ENCODE measurements at places on chromosomes 1 and 21.
A peak's percentile ranks its signal among the peaks of the same experiment; 100 is the strongest.

DNA sequence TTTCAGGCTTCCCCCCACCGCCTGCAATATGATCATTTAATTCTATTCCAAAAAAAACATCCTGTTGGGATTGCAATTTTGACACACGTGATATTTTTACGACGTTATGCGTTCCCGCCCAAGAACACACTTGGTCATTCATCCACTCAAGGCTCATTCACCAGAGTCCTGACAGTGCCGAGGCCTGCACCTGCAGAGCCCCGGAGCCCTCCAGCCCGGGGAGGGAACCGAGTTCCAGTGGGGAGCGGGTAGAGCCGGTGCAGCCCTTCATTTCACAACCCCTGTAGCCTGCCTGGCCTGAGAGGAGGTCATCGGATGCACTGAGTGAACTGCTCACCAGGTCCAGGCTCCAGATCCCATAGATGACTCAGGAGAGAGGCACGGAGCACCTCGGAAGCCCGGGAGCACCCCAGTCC, 156.0 kb upstream of the BACE2 start:
- no peak for DNase-seq

GRCh38 chr1:237799762-237800474, 90.8 kb downstream of the ZP4 start:
- DNase-seq = peak; percentile 3

GRCh38 chr1:199553104-199553503, 474.4 kb upstream of the NR5A2 start:
- DNase-seq = no peak

DNA sequence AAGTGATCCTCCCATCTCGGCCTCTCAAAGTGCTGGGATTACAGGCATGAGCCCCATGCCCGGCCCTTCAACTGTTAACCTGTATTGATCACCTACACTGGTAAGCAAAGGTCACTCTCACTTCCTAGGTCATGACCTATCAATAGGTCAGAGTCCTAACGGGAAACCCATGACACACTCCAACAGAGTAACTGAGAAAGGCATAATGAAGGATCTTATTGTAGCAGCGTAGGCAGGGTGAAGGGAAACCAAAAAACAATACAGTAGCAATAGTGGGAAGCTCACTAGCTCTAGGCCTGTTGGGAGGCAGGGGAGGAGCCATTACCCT, 19.5 kb upstream of the IFNAR1 start:
- DNase-seq = no peak

DNA sequence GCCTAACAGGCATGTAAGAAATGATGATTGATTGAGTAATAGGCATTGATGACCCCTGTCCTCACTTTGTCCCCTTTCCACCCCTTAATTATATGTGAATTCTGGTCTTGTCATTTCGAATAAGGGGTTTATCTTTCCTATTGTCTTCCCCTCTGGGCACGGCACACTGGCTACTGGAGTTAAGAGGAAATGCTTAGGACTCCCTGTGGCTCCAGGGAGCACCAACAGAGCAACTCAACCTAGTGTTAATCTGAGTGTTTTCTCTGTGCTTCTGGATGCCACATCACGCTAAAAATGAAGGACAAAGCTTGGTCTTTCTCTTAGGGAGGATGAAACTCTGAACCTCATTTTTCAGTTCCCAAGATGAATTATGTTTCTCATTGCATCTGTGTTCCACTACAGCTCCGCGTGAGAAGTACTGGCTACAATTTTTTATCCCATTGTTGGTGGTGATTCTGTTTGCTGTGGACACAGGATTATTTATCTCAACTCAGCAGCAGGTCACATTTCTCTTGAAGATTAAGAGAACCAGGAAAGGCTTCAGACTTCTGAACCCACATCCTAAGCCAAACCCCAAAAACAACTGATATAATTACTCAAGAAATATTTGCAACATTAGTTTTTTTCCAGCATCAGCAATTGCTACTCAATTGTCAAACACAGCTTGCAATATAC, 5.3 kb downstream of the FCER1A start:
- no peak for DNase-seq

- no peak for DNase-seq
Measured at GRCh38 chr1:54359393-54360162, 46.6 kb downstream of the SSBP3 start.

DNA sequence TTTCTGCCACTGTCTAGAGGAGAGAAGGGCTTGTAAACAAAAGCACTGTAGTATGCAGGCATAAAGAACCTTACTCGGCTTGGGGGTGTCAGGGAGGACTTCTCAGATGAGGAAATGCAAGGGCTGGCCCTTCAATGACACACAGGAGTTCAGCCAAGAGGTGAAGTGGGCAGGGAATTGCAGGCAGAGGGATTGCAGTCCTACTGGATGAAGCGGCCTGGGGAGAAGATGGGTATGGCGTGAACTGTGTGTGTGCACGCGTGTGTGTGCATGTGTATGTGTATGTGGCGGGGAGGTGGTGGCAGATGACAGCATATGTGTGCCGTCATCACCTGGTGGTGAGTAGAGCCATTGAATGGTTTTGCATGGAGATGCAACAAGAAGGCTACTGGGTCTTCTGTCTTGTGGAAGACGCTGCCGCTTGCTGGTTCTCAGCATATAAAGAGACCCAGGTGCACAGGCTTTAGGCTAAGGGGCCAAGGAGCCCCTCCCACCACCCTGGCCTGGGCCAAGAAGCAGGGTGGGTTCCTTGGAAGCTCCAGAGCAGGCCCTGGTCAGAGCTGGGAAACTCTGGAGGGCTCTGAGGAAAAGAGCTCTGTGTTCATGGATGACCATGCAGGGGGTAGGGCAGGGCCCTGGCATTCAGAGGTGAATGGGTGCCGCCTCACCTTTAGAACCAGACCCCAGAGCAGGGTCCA, 4.1 kb upstream of the EPS8L3 start:
- DNase-seq = no peak

- no peak for DNase-seq
Measured at GRCh38 chr21:38243732-38244406, 12.9 kb upstream of the KCNJ15 start.

DNA sequence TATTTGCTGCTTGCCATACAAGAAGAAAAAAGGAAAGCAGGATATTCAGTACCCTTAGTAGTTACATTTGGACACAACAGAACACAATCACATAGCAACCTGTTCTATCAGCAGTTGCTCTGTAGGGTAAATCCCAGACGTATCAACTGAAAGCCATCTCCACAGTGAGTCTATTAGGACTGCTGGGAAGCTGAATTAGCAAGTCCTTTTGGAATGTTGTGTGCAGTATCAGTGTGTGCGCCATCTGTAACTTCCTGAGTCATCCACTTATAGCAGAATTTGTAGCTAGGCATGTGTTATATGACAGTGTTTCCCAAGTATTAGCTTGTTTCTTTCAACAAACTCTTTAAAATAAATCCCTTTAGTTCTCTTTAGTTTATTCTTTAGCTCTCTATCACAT, 21.3 kb downstream of the CCDC30 start:
- no peak for DNase-seq

- DNase-seq = no peak
Measured at GRCh38 chr1:217012659-217013058, 289.4 kb upstream of the ESRRG start.

- DNase-seq = peak; percentile 13
Measured at GRCh38 chr1:54117815-54118563, 34.8 kb downstream of the CDCP2 start.

GRCh38 chr1:223811634-223812101, 34.1 kb downstream of the TP53BP2 start:
- no peak for DNase-seq

DNA sequence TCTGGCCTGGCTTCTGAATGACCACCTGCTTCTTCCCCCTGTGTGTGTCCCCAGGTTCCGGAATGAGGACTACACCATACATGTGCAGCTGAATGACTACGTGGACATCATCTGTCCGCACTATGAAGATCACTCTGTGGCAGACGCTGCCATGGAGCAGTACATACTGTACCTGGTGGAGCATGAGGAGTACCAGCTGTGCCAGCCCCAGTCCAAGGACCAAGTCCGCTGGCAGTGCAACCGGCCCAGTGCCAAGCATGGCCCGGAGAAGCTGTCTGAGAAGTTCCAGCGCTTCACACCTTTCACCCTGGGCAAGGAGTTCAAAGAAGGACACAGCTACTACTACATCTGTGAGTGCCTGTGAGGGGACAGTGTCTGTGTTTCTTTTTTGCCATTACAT, 3.6 kb downstream of the EFNA1 start:
- no peak for DNase-seq

DNA sequence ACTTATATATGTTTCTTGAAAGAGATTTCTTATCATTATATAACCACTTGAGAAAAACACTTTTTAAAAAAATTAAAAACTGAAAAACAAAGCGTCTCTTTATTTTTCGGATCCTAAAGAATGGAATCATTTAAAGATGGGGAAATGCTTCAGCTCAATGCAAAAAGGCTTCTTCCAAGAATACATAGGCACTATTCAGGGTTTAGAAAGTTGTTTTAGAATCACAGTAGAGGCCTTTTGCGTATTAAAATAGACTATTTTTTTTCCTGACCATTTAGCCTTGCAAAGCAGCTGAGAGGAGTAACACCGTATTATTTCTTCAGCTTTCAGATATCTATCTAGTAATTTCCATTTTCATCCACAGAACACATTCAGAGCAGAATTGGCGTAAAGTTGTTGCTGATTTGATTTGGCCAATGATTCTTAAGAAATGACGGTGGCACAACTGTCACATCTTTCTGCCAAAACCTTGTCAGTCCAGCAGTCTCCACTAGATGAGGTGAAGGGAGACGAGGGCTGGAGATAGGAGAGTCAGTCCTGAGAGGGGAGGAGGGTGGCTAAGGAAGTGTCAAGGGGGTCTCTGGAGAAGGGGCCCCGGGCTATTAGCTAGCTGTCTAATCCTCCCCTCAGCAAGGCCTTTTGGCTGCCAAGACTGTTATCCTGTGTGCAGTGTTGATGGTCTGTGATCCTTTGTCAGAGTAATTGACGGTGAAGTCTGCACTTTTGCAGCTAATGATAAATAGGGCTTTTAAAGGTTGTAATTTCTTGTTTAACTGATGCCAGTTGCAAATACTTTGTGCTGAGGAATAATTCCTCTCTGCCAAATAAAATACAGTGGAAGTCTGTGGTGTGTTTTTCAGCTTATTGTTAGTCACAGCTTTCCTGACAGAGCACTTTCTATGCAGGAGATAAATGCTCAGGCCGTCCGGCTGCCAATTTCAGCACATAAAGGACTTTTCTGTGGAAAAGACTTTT, 34.7 kb downstream of the PRRX1 start:
- peak; percentile 25 for DNase-seq

DNA sequence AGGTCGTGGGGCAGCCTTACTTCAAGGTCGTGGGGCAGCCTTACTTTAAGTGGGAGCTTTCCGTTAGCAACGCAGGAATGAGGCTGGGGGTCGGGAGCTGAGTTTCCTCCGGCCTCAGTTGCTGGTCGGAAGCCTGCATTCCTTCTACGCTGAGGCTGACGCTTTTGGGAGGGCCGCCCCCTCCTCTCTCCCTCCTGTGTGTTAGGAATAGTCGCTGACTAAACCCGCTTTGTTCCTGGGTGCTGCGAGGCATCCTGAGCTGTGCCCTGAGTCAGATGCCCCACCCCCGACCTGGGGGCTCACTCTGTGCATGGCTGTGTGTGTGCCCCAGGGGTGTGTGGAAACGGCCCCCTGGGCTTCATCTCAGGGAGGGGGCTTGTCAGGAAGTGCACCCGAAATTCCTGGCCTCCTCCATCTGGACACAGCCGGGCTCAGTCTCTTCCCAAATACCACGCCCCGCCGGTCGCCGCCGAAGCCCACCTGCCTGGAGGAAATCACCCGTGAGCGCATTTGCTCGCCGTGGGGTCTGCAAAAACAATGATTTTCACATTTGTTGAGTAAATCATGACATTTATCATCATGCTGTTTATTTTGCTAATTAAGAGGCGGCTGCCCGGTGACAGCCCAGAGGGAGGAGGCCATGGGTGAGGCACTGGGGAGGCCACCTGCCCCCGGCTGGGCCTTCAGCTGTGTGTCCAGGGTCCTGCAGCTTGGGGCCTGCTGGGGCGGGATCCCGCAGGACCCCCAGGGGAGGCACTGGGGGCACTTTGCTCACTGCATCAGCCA, 121.4 kb downstream of the PRDM16 start:
- no peak for DNase-seq

DNA sequence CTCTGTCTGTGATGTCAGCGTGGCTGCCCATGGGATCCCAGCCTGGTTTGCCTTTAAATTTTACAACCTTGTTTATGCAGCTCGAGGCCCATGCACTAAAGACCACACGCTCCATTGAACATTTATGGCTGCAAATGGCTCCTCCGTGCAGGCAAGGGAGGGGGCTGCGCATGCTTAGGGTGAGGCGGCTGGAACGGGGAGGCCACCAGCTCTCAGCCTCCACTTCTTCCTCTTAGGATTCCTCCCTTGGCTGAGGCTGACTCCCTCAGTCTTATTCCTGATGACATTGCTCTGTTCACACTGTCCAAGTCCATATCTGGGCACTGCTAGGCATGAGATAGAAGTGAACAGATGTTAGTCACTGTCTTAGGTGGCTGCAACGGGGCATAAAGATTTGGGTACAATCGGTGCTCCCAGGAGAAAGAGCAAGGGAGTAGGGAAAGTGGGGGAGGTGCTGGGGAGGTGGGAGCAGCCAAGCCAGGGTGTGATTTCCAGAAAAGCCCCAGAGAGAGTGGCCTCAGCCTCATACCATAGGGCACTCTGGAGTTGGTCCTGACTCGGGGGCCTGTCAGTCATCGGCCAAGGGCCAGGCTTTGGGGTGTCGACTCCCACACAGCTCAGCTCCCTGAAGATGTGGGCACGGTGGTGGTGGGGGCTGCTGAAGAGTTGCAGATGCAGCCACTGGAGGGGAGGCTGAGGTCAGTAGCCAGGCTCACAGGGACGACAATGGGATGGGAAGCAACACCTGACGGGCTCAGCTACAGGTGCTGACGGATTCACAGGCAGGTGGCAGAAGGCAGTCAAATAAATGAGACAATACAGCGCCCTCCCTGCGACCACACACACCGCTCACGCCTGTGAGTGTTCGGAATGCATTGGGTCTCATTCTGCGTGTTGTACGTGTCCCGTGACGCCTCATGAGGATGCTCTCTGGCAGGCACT, 37.3 kb upstream of the ACTL8 start:
- DNase-seq = no peak

DNA sequence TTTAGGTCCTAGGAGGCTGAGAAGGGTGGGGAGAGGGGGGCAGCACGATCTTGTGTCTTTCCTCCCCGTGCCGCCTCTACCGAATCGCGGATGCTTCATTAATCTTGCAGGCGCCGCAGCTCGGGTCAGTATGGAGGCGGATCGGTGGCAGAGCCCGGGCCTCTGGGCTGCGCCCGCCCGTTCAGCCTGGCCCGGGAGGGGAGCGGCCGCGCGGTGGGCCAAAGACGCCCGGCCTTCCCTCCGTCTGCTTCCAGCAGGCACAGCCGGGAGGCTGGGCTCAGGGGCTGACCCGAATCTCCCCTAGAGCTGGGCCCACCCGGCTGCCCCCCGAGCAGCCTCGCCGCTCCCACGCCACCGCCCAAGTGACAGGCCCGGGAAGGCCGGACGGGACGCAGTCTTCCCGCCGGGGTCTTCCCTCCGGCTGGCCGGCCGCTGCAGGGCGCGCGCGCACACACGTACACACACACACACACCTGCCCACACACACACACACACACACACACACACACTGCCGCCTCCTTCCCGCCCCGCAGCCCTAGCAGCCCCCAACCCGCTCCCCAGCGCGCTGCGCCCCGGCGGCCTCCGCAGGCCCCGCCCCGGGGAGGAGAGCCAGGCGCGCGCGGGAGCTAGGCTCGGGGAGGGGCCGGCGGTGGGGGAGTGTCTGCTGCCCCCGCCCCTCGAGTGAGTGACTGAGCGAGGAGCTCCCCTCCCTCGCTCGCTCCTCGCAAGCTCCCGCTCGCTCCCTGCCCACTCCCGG, at the start of gene C1orf21:
Gene C1orf21, plus strand, starts transcription at position 718 of the 757 bp plus-strand sequence. CDS start 90,481 bp downstream, outside the sequence.
- peak; percentile 71 for DNase-seq
